Cerebellar cortex (tissue), 1 donor: ENCODE measurements at places on chromosomes 1 and 21.

- no peak for DNase-seq
Observed at GRCh38 chr1:168216171-168216570, 9.6 kb upstream of the SFT2D2 start.

DNA sequence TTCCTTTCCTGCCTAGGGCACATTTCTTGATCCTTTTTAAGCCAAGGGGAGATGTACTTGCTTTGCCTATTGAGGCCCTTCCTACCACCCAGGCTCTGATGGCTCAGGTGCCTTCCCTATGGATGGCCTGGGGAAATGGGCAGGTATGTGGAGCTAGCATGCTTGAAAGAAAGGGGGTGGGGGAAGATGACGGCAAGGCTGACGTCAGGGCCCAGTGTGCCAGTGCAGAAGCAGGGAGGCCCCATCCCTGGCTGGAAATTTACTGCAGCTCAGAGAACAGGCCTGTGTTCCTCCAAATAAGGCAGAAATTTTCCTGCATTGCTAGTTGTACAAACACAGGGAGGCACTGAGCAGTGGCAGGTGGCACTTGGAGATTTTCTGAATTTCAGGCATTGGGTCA is 453.2 kb upstream of the VAMP3 start:
- DNase-seq: peak; percentile 12

GRCh38 chr1:109322974-109323373 is 16.2 kb upstream of the MYBPHL start:
- DNase-seq: no peak

DNA sequence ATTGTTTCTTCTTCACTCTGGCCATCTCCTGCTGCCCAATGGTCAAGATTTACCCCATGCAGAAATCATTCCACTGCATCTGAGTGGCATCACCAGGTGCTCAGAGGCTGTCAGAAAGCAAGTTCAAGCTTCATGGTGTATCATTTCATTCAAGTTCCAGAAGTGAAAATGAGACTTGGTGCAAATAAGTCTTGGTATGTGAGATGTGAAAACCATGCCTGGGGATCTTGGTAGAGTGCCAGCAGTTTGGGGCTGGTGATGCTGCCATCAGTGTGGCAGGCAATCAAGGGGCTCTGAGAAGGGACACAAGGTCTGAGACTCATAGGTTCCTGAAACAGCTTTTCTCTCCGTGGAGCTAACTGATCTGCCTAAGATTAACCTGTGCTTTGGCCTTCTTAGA is 52.0 kb downstream of the CD2 start:
- no peak for DNase-seq

DNA sequence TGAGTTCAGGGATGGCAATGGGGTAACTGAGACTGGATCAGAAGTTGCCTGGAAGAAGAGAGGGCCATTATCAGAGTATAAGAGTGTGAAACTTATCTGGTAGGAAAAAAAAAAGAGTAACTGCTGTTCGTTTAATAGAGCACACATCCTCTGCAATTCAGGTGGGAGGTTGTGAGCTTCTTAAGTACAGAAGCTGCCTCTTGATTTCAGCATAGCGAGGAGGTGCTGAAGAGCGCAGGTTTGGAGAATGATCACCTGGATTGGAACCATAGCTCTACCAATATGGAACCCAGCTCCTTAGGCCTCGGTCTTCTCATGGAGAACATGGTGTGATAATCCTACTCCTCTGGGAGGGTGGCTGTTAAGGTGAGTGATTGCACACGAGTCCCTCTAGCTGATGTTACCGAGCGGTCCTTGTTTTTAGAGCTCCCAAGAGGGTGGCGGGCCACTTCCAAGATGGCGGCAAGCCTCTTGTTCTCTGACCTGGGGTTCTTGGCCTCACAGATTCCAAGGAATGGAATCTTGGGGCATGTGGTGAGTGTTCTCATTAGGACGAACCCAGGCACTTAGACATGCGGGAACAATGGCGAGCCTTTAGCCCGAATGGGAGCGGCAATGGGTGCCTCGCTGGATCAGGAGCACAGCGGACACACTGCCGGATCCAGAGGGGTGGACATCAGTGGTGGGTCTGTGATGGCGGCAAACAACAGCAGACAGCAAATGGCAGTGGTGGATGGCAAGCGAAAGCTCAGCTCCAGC is 3.3 kb upstream of the MX1 start:
- no peak for DNase-seq

DNA sequence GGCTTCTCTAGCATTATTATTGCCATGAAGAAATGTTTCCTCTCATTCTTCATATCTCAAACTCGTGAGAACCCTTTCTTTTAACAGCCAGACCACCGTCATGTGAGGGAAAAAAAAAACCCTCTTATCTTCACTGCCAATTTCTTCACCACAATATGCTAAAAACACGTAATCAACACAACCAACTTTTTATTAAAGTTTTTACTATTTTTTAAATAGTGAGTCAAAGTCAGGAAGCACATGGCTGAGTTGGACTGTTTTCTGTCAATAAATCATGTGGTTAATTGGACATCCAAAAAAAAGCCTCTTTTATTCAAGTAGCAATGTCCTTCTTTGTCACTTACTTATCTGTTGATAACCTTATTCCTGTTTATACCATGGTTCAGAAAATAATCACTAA is 55.9 kb upstream of the SAMD13 start:
- no peak for DNase-seq

DNA sequence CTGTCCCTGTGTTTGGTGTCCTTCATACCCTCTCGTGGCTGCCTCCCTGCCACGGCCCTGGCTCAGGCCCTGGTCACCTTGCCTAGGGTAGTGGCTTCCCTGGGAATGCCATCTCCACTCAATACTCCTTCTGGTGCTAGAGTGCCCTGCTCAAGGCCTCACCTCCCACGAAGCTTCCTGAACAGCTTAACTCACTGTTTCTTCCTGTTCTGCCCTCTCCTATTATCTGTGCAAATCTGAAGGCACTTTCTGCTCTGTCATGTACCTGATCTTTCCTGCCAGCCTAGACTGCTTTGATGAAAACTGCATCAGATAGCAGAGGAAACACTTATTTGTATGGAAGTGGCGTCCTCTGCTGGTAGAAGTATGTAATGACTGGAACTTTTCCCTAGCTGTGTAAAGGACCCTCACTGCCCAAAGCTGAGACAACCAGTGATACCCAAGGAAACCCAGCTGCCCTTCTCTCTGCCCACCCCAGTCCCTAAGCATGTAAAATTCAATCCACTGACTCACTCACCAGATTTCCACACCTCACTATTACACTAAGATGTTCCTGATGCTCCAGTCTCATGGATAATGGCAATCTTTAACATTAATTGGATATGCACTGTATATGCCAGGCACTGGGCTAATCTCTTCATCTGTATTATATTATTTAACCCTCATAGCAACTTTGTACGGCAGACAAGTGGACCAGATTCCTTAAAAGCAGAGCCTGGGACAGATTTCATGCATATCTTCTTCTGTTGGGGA is 36.2 kb upstream of the BTG2 start:
- DNase-seq: peak; percentile 94

DNA sequence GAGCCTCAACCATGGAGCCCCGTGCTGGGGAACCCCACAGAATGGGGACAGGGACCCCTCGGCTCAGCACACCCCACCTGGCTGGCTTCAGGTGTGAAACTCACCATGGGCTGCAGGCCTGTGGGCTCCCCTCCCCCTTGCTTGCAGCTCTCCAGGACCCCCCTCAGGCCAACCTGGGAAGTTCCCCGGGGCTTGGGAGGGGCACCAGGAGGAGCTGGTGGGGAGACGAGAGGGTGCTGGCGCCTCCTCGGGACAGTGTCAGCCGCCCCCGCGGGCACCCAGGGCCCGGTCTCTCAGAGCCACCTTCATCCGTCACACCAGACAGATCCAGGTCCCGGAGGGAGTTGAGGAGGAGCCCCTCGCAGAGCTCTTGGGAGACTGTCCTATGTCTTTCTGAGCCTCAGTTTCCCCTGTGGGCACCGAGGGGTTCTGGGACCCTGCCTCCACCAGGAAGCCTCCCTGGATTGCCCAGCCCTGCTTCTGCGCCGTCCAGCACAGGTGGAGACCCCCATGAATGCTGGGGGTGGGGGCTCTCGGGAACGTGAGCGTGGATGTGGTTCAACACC is 657 bp upstream of the TNFRSF18 start:
- DNase-seq: no peak

GRCh38 chr1:171140956-171141687 is 44.0 kb upstream of the FMO2 start:
- no peak for DNase-seq

- DNase-seq: no peak
Observed at GRCh38 chr1:13951793-13952751, 252.1 kb downstream of the PRDM2 start.

- no peak for DNase-seq
Observed at GRCh38 chr1:19656134-19656779, 8.4 kb upstream of the HTR6 start.

DNA sequence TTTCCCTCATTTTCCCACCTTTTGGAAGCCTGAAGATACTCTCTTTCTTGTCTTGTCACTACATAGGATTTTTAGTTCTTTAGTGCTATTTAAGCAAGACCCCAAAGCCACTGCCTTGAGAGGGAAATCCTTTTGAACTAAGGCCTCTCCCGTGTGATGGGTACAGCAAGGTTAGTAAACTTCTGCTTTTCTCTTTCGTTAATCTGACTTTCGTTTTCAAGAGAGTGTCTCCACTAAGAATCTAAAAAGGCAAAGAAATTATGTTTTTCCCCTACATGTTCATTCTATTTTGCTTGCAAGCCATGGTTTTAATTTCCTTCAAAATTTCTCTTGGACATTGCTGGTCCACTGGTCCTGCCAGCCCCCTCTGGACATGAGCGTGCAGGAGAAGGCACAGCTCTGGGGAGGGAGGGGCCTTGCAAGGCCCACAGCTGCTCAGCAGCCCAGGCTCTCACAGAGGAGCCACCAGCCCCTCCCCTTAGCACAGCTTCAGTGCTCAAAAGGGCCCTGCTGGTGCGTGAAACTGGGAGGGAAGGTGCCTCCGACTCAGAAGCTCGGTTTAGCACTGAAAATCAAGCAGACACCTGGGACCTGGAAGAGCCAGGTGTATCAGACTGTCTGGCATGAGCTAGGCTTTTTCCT is 210.9 kb upstream of the GALNT2 start:
- no peak for DNase-seq
